CD4-positive, alpha-beta memory T cell (primary cell): ENCODE measurements at places on chromosomes 5 and 9. TPM values are rescaled to one million over a fixed set of nuclear protein-coding genes. Genes with fewer than 3 reads are reported as not detected.

DNA sequence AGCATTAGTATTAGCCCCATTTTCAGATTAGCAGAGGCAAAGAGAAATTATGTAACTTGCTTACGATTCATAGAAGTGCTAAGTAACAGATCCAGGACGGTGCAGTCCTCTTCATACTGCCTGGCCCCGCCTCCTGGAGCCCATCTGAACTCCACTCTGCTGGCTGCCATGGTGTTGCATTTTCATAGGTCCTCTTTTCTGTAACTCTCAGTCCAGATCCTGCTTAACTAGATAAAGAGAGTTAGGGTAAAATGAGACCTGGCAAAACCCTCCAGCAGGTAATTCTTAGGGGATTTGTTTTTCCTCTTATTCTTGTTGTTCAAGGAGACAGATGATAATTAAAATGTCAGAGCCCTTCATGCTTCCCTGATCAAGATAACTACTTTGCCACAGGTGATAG is 135.1 kb upstream of the EFNA5 start:
- H3K27me3 ChIP-seq: no peaks in the 10 kb centered on the region
- DNase-seq: no peak
- no peak overlapping the region for H3K27ac ChIP-seq
- H3K36me3 ChIP-seq: no peaks in the 10 kb centered on the region
- H3K4me3 ChIP-seq: no peak overlapping the region
- H3K4me1 ChIP-seq: no peaks in the 10 kb centered on the region

GRCh38 chr5:171484460-171484899 is 65.0 kb downstream of the FGF18 start:
- H3K4me1 ChIP-seq: peaks cover 4% of the 10 kb centered on the region
- no peak overlapping the region for H3K4me3 ChIP-seq
- no peak overlapping the region for H3K27ac ChIP-seq
- H3K36me3 ChIP-seq: no peaks in the 10 kb centered on the region
- no peaks in the 10 kb centered on the region for H3K27me3 ChIP-seq
- DNase-seq: peak; percentile 22

TRIM32 gene
- total RNA-seq: 22.1 TPM

DNA sequence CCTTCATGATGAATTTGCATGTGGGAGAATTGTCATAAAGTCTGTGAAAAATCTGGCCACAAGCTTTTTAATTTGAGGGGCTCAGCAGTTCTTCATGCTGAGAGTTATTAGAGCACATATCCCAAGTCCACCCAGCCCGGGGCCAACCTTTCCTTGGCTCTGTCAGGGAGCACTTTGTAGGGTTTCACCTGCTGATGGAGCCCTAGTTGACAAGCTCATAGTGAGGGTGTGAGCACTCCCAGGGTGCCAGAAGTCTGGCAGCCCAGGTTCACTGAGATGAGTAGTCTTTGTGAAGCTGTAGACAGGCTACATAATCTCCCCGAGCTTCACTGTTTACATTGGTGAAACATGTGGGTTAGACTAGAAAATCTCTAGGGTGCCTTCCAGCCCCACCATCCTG is 97.2 kb upstream of the NREP start:
- no peaks in the 10 kb centered on the region for H3K36me3 ChIP-seq
- no peaks in the 10 kb centered on the region for H3K4me1 ChIP-seq
- H3K27ac ChIP-seq: no peak overlapping the region
- DNase-seq: no peak

GRCh38 chr5:90557871-90558270 is 726 bp upstream of the ADGRV1 start:
- peaks cover 6% of the 10 kb centered on the region for H3K4me1 ChIP-seq
- H3K36me3 ChIP-seq: no peaks in the 10 kb centered on the region
- no peak for DNase-seq
- peaks cover 8% of the 10 kb centered on the region for H3K27me3 ChIP-seq
- H3K4me3 ChIP-seq: no peak overlapping the region

- DNase-seq: no peak
- no peaks in the 10 kb centered on the region for H3K36me3 ChIP-seq
- H3K27ac ChIP-seq: no peak overlapping the region
- no peak overlapping the region for H3K4me3 ChIP-seq
These were observed 27.7 kb upstream of the TMEM250 start for GRCh38 chr9:136146126-136147037.

C1QTNF3 gene
- total RNA-seq: 7.0 TPM

CTSV gene
- not detected for total RNA-seq

DNA sequence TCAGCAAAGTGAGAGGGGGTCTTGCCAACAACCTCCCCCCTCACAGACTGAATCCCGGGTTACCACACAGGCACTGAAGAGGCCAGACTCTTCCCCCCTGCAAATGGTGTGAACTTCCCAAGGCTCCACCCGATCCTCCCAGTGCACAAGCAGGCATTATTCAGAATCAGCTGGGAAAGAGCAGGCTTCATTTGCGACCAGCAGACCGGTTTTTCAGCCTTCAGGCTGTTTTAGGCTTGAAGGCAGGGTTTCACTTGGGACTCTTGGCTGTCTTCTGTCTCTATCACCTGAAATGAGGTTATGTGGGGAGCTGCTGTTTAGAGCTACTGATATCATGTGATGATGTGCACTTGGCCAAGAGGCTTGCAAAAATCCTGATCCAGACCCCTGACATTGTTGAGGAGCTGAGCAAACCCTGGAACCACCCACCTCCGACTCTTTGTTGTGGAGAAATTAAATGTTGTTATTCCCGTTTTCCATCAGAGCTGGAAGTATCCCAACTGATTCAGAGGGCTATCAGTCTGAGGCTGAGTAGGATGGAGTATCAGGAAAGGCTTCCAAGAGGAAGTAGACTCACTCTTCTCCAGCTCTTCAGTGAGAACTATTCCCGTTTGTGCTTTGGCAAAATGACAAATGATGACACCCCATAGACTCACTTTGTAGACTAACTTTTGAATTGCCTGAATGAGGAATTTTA is 63.3 kb upstream of the ZFR start:
- peaks cover 7% of the 10 kb centered on the region for H3K4me1 ChIP-seq
- no peak overlapping the region for H3K4me3 ChIP-seq
- no peaks in the 10 kb centered on the region for H3K27me3 ChIP-seq
- H3K27ac ChIP-seq: no peak overlapping the region
- DNase-seq: no peak

GABRA1 gene
- total RNA-seq: not detected

- DNase-seq: no peak
- H3K4me3 ChIP-seq: no peak overlapping the region
- no peaks in the 10 kb centered on the region for H3K36me3 ChIP-seq
- H3K27me3 ChIP-seq: no peaks in the 10 kb centered on the region
These were observed 612.9 kb upstream of the TLE4 start for GRCh38 chr9:78958892-78959291.

ORM2 gene
- total RNA-seq: not detected
